ENCODE measurements at places on chromosomes 11 and 22.

GRCh38 chr22:30287648-30288418, 1.5 kb downstream of the CASTOR1 start:
- peak; percentile 76 for DNase-seq

DNA sequence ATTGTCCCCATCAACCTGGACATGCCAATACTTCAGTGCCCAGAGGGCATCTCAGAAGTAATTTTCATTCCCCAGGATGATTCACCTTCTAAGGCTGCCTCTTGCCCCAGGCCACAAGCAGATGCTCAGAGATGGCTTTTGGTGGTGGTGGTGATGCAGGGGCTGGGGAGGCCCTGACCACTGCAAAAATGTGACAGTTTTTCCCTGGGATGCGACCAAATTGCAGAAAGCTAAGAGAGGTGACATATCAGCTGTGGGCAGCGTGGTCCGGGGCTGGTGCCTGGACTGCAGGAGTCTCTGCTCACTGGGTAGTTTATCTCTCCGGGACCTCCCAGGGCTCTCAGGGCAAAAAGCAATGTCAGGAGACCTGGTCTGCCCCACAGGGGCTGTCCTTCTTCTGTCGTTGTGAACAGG, 39.7 kb upstream of the ACCSL start:
- no peak for DNase-seq

GRCh38 chr11:73331138-73331916, 23.3 kb downstream of the ARHGEF17 start:
- DNase-seq, result no peak

DNA sequence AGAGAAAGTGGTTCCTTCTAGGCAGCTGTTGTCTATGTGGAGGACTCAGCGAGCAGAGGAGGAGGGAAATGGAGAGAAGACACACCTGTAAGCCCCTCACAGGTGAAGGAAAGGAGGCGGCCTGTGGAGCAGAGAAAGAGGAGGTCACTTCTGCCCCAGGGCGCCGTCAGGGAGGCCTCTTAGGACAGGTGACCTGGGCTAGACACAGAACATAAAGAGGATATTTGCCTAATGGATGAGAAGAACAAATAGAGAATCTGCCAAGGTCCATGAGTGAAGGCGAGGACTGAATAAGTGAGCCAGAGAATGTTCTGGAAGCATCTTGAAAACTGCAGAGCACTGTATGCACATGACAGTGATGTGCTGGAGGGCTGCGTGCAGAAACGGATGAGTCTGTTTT, 2.2 kb upstream of the SCUBE1 start:
- DNase-seq, result no peak

DNA sequence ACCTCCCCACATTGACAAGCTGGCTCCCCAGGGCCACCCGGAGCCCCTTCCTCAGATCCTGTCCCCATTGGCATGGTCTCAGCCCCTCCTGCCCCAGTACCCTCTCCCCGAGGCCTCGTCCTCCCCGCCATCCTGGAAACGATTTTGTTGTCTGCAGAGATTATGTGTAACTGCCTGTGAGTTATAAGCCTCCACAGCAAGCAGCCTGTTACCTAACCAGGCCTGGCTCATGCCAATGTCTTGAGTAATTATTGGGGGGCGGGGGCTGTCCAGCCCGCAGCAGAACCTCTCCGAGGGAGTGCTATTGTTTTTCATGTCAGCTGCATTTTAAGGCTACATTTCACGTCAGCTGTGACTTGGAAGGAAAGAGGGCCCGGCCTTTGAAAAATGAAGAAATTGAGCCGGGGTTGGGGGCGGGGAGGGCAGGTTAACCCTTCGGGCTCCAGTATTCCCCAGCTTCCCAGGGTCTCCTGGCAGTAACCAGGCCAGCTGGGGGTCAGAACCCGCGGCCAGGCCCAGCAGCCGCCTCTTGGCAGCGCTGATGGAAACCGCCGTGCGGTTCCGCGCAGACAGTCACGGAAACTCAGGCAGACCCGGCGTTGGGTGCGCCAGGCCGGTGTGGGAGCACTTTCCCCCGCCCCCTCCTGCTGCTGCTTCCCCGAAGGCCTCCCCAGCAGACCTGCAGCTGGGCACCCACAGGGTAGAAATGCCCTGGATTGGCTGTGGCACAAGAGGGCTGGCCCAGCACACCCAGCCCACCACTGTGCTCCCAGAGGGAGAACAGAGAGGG, 59.5 kb downstream of the CDKN1C start:
- DNase-seq, result no peak

- DNase-seq, result no peak
Measured at GRCh38 chr11:81725701-81726100, 1008.0 kb downstream of the FAM181B start.

- no peak for DNase-seq
Measured at GRCh38 chr11:96658436-96658835, 268.6 kb downstream of the JRKL start.

GRCh38 chr22:17777717-17778044, 3.4 kb upstream of the BID start:
- DNase-seq, result no peak

GRCh38 chr11:64621283-64622019, 30.4 kb downstream of the SLC22A12 start:
- no peak for DNase-seq

DNA sequence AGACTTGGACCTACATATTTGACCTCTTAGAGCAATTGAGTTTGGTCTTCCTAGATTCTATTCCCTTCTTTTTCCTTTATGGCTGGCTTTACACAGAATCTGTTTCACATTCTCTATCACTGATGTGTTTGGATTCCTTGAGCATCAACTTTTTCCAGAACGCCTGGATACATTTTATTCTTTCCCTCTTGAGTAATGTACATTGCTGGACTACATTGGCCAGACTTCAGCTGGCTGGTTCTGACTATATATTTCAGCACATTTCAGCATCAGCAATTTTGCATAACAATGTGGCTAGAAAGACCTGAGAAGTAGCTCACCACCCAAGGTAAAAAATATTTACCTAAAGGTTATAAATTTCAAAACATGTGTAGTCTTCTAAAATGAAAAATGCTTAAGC, 2198.2 kb upstream of the RAG2 start:
- no peak for DNase-seq

DNA sequence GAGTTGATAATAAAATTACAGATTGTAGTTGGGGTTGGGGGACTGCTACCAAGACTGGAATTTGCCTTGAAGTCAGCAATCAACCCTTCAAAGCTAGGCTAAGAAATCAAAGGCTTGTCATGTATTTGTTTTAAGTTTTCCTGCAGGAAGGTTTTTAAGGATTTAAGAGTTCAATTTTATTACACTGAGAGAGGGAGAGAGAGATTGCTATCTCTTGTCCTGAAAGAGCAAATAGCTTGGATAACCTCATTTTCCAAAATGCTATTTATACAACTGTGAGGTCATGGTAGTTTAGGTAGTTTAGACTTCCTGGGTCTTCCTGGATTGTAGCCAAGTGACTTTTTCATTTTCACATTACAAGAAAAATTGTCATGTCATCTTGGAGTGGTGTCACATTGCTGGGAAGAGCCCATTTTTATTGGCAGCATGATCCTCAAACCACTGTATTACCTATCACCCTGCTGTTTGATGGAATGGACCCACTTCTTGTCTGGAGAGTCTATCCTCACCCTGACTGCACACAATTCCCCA, 10.1 kb upstream of the PRSS23 start:
- DNase-seq, result peak; percentile 19

GRCh38 chr11:35814720-35815305, 129.0 kb upstream of the LDLRAD3 start:
- no peak for DNase-seq

DNA sequence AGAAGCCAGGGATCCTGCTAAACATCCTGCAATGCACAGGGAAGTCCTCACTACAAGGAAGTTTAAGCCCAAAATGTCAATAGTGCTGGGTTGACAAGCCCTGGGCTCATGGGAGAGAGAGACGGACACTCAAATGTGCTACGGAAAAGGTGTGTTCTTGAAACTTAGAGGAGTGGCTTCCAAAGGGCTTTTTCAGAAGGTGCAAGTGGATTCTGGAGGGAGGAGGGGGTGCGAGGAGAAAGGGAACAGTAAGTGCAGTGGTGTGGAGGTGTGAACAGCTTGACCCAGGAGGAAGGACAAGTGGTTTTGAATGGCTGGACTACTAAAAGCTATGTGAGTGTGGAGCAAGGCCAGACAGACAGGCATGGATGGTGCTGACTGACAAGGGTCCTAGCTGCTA, 50.4 kb upstream of the CECR2 start:
- DNase-seq, result no peak

DNA sequence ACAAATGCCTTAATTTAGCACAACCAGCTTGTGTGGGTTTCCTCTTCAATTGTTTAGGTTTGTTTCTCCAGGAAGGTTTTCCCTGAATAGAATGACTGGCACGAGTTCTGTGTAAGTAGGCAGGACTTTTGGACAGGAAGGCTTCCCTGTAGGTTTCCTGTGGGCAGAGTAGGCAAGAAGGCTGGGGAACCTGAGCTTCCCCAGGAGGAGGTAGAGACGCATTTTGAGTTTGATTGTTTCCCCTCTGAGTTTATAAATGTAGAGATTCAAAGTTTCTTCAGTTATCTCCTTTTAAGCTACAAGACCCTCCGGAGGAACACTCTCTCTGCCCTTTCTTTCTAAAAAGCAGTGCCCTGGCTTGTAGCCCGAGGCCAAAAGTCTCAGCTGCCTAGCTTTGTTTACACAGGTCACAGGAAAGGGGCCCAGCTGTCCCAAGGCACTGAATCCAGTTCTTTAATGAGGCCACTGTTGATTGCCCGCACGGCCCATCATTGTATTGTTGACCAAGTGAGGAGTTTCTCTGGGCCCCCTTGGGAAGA, 66.6 kb upstream of the RDX start:
- DNase-seq, result peak; percentile 24

DNA sequence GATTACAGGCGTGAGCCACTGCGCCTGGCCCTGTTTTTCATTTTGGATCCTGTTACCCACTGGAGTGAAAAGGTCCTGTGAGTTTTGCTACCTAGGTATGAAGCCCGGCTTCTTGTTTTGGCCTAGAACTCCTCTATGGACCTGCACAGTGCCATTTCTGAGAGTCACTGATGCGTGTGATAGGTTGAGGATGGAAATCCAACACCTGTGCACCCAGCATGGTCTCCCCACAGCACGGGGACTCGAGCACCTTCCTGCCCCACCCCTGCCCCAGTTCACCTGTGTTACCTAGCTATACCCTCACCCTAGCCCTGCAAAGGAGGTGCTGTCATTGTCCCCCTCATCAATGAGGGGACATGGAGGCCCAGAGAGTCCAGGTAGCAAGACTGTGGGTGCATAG, 5.1 kb downstream of the FBLN1 start:
- DNase-seq, result no peak

DNA sequence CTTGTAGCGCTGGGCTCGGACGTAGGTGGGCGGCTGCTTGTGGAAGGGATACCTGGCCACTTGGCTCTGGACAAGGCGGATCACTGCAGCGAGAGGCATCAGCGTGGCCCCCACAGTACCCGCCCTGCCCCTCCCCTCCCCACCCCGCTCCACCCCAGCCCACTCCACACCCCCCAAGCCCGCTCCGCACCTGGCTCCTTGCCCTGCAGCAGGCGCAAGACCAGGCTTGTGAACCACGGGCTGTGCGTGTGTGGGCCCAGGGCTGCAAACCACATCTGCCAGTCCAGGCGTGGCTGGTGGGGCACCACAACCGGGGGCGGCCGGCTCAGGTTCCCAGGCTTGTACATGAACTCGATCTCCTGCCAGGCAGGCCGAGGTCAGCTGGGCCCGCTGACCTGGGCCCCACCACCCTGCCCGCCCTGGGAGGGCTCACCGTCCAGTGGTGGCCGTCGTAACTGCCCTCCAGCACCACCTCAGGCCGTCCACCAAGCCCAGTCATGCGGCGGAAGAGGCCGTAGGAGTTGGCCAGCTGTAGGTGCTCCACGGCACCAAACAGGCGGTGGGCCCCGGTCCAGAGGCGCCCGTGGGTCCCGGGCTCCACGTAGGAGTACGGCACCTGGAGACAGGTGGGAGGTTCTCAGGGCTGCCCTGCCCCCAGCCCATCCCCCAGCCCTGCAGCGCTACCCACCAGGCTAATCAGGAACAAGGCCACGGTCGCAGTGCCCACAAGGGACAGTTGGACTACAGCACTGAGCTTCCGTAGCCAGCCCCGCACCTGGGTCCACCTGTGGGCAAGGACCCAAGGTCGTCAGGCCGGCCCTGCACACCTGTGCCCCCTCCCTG, 2.9 kb downstream of the LMF2 start:
- DNase-seq, result no peak
